ENCODE measurements at places on chromosomes 1 and 21. TPM values are rescaled to one million over a fixed set of nuclear protein-coding genes. Genes with fewer than 3 reads are reported as not detected.
A peak's percentile ranks its signal among the peaks of the same experiment; 100 is the strongest.

DNA sequence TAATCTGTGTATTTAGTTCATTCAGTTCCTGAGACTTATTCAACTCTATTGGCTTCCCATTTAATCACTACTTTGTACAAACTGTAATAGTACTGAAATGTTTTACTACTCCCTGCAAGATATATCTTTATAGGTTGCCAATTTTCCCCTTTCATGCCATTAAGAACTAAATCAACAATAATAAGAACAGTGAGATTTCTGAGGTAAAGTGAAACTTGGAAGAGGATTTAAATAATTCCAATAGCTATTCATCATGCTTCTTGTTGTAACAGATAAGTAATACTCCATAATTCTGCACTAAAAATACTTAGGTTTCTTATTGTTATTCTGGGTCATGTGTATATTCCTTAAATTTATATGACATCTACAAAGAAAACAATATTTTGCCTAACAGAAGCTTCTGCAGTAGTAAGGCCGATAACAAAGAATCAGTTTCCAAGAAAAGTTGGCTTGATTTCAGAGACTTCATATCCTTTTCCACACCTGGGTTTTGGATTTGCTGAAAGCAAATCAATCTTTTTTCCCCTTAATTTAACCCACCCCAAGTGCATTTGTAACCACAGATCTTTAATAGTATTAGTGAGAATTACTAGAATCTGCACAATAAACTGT, 258.3 kb downstream of the FAF1 start:
- DNase-seq: no peak

DNA sequence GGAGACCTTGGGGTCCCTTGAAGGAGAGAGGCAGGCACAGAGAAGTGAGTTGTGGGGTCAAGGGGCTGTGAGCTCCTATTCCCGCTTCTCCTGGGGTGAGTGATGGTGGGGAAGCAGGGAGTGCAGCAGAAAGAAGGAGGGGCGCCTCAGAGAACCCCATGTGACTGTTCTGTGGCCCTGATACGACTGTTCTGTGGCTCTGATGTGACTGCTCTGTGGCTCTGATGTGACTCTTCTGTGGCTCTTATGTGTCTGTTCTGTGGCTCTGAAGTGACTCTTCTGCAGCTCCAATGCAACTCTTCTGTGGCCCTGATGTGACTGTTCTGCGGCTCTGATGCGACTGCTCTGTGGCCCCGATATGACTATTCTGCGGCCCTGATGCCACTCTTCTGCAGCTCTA, 29.9 kb upstream of the UMODL1 start:
- no peak for DNase-seq

Gene TSTD1
- total RNA-seq: 49.7 TPM

Gene HIVEP3
- total RNA-seq: 73.9 TPM

- DNase-seq: no peak
Observed at GRCh38 chr1:212675675-212676074, 24.0 kb downstream of the BATF3 start.

Gene AGMAT
- total RNA-seq: 31.5 TPM

Gene ZNF683
- not detected for total RNA-seq

GRCh38 chr1:81876901-81877733, 76.4 kb downstream of the ADGRL2 start:
- no peak for DNase-seq

DNA sequence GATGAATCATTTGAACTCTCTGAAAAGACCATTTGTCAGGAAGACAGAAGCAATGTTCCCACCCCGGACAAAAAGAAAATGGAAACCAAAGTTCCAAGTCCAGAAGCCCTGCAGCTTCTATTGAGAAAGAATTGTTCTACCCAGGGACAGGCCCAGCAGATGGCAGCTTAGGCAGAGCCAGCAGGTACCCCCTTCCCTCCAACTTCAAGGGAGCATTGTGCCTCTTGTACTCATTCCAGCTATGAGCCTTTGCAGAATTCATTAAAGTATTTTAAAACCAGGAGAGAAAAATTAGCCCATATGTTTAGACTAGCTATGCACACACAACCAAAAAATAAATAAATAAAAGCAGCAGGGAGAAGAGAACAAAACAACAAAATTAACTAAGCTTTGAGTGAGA, 85.2 kb upstream of the KCND3 start:
- DNase-seq: no peak

GRCh38 chr1:180672105-180672504, 40.3 kb downstream of the XPR1 start:
- DNase-seq: no peak

Gene KLHDC9
- not detected for total RNA-seq

Gene LDLRAP1
- 6.1 TPM for total RNA-seq

Gene FTCD
- total RNA-seq: 0.30 TPM

- no peak for DNase-seq
Observed at GRCh38 chr1:109757936-109758786, 5.6 kb downstream of the EPS8L3 start.

GRCh38 chr1:97824200-97824599, 96.6 kb downstream of the DPYD start:
- no peak for DNase-seq

Gene TPTE
- not detected for total RNA-seq

DNA sequence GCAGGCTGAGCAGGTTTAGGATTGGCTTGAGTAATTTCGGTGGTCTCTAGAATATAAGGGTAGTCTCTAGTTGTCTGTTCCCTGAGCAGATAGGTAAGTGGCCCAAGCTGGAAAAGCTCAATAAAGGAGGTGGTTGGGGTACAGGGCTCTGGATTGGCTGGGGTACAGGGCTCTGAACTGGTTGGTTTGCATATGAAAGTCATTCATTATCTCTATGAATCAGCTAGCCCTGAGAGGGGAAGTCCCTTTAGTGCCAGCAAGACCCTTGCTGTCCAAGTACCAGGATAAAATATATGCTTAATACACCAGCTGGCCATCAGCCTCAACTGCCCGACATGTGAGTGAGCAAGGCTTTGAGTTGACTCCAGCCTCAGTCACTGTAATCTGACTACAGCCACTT, 93.0 kb downstream of the ZBTB18 start:
- no peak for DNase-seq

DNA sequence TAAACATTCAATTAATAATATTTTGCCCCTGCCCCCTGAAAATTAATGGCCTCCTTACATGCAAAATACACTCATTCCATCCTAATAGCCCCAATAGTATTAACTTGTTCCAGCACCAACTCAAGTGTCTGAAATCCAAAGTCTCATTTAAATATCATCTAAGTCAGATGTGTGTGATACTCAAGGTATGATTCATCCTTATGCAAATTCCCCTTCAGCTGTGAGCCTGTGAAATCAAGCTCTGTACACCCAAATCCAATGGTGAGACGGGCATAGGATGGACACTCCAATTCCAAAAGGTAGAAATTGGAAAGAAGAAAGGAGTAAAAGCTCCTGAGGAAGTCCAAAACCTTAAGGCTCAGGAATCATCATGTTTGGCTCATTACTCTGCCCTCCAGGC, 83.5 kb downstream of the HHAT start:
- no peak for DNase-seq

Gene GSTM2
- 18.4 TPM for total RNA-seq

DNA sequence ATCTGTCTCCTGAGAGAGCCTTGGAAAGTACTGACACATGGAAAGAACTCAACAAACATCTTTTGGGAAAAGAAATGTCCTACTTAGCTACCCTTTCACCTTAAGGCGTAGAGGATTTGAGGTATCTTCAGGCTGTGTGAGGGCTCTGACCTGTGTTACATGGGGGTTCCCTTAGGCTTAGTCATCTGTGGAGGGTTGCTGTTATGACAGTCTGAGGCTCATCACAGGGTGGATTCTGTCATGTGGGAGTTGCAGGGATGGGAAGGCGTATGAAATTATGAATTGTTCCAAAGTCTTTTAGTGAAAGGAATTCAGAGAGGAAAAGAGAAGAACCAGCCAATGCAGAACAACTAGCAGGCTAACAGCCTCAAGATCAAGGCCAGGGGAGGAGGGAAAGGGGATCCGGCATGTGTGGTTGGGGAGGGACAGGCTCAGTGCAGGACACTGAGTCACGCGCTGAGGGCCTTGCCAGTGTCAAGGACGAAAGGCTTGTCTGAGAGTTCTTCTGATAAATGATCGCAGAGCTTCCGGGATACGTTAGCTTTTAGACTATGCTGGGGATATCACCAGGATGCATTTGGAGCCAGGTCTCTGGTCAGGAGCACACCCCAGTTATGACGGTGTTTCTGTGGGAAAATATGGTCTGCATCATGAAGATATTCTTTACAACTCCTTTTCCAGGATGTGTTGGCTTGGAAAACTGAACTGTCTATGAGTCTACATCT, 24.6 kb upstream of the PLA2G2C start:
- no peak for DNase-seq

DNA sequence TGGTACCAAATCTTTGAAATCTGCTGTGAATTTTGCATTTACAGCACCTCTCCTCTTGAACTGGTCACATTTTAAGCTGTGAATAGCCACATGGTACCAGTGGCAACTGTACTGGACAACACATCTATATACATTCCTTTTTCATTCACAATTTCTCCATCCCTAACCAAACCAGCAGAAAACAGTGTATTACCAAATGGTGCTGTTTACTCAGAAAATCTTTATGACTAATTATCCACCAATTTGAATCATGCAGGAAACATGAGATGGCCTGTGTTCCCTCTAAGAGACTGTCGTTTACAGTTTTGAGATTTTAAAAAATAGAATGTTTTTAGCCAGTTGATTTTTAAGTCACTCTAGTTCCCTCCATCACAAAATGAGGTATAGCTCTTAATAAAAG, 17.6 kb upstream of the CCT8 start:
- no peak for DNase-seq

GRCh38 chr1:236457775-236458174, 63.7 kb downstream of the EDARADD start:
- DNase-seq: no peak

GRCh38 chr1:68409426-68409825, 40.3 kb downstream of the RPE65 start:
- no peak for DNase-seq

Gene LRRC53
- total RNA-seq: not detected

GRCh38 chr21:42049578-42050430, 21.3 kb upstream of the UMODL1 start:
- no peak for DNase-seq

GRCh38 chr1:117401761-117402160, 34.5 kb downstream of the MAN1A2 start:
- no peak for DNase-seq

Gene CFAP107
- total RNA-seq: not detected

Gene SETD4
- 23.8 TPM for total RNA-seq

DNA sequence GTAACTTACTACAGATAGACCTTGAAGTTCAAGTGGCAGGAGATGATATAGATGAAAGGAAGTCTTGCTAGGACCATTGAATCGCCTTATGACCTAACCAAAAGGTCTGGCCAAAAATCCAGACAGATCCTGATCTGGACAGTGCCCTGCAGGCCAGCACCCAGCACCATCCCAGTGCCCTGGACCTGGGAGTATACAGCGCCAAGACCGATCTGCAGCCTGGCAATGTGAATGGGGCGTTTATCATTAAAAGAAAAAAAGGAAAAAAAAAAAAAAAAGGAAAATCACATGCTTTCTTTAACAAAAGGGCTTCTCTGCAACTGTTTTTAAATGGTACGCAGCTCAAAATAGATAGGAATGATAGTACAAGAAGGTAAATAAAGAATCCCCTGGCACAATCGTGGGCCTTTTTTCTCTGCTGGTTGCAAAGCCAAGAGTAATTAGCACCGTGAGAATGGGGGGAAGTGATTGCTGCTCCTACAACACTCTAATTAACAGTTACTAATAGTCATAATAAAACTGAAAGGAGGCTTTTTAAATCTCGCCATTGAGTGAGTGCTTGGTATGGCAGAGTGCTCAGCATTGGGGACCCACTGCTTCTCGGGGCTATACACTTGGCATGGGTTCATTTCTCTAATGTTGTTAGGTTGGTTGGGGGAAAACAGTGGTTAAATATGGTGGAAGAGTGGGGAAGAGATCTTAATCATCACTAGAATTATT, 146.7 kb downstream of the KAZN start:
- DNase-seq: no peak

Gene MATN1
- 0.50 TPM for total RNA-seq

- no peak for DNase-seq
Observed at GRCh38 chr1:65164633-65165032, 16.6 kb downstream of the AK4 start.

- no peak for DNase-seq
Observed at GRCh38 chr1:94100129-94100784, 20.7 kb downstream of the ABCA4 start.

GRCh38 chr1:48203287-48203900, 19.1 kb upstream of the SLC5A9 start:
- peak; percentile 60 for DNase-seq

Gene PLD5
- total RNA-seq: not detected

DNA sequence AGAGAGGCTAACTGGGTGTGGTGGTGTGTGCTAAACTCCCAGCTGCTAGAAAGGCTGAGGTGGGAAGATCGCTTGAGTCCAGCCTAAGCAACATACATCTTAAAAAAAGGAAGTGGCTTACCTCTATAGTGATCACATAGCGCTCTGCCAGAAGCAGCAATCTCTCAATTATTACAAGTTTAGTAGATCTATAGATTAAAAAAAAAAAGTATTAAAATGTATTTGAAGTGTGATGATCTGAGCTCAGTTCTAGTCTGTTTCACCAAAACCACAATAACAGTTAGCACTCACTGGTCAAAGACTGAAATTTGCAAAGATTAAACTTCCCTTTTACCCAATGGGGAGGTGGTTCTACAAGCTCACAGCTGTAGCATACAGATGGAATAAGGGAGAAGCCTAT, 76.3 kb downstream of the USP24 start:
- DNase-seq: no peak
